ENCODE measurements at places on chromosomes 7 and 10.

- H3K4me1 ChIP-seq = no peaks in the 10 kb centered on the region
- no peaks in the 10 kb centered on the region for H3K36me3 ChIP-seq
- no peak overlapping the region for H3K27ac ChIP-seq
- no peak overlapping the region for H3K4me3 ChIP-seq
- no peak for DNase-seq
Observed at GRCh38 chr10:33793793-33794192, 459.3 kb upstream of the NRP1 start.

DNA sequence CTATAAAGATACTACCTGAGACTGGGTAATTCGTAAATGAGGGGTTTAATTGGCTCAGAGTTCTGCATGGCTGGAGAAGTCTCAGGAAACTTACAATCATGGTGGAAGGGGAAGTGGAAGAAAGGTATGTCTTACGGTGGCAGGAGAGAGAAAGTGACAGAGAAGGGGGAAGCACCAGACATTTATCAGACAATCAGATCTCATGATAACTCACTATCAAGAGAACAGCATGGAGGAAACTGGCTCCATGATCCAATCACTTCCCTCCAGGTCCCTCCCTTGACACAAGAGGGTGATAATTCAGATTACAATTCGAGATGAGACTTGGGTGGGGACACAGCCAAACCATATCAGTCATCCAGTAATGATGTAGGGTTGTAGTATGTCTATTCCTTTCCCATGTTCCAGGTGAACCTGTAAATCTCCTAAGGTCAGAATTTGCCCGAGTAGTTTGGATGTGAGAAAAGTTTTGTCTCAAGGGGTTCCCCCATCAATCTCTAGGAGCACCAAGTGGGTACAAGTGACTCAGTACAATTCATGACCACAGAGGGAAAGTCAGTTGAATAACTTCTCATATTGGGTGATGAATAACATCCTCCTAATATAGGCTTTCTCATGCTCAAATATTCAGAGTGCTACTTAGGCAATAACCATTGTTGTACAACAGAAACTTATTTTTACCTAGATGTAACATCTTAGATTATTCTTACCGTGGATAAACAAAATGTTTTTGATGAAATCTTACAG, 39.7 kb upstream of the MTPN start:
- no peak overlapping the region for H3K4me3 ChIP-seq
- H3K4me1 ChIP-seq = no peaks in the 10 kb centered on the region
- no peaks in the 10 kb centered on the region for H3K36me3 ChIP-seq
- peaks cover 63% of the 10 kb centered on the region for H3K27me3 ChIP-seq
- no peak overlapping the region for H3K27ac ChIP-seq
- no peak for DNase-seq

- no peaks in the 10 kb centered on the region for H3K4me1 ChIP-seq
- H3K36me3 ChIP-seq = no peaks in the 10 kb centered on the region
- H3K27me3 ChIP-seq = no peaks in the 10 kb centered on the region
- H3K4me3 ChIP-seq = no peak overlapping the region
- H3K27ac ChIP-seq = no peak overlapping the region
Observed at GRCh38 chr7:141291541-141291940, 217.7 kb downstream of the TMEM178B start.

- H3K36me3 ChIP-seq = no peaks in the 10 kb centered on the region
- H3K4me3 ChIP-seq = no peak overlapping the region
- peaks cover 11% of the 10 kb centered on the region for H3K4me1 ChIP-seq
- peak; percentile 21 for DNase-seq
Observed at GRCh38 chr7:134875867-134876266, 96.4 kb downstream of the CALD1 start.

- peaks cover 28% of the 10 kb centered on the region for H3K4me1 ChIP-seq
- DNase-seq = peak; percentile 98
- peak overlapping the region; percentile 53 for H3K4me3 ChIP-seq
- no peaks in the 10 kb centered on the region for H3K27me3 ChIP-seq
Observed at GRCh38 chr10:72009425-72010081, 45.4 kb downstream of the CHST3 start.

GRCh38 chr10:93171837-93172236, 98.1 kb downstream of the CYP26A1 start:
- no peak overlapping the region for H3K4me3 ChIP-seq
- no peaks in the 10 kb centered on the region for H3K36me3 ChIP-seq
- no peaks in the 10 kb centered on the region for H3K27me3 ChIP-seq
- no peak overlapping the region for H3K27ac ChIP-seq

DNA sequence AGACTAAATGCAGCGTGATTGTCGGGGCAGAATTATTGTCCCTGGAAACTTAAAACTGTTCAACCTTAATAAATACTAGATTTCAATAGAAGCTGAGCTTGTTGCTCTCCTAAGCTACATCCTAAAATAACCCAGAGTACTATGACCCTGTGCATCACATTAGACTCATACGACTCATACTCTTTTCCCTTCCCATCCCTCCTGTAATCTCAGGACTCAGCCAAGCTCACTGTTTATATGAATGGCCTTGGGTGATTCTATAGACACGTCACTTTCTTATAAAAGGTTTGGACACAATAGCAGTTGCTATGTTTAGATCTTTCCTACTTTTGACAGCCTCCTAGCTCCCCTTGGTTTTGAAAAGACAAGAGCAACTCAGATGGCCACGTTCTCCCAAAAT, 17.2 kb downstream of the TCF7L2 start:
- DNase-seq = no peak
- H3K27ac ChIP-seq = no peak overlapping the region
- H3K27me3 ChIP-seq = no peaks in the 10 kb centered on the region
- no peak overlapping the region for H3K4me3 ChIP-seq
- H3K36me3 ChIP-seq = peaks cover 49% of the 10 kb centered on the region
- H3K4me1 ChIP-seq = peaks cover 29% of the 10 kb centered on the region

- no peak overlapping the region for H3K4me3 ChIP-seq
- H3K4me1 ChIP-seq = no peaks in the 10 kb centered on the region
- H3K27me3 ChIP-seq = peaks cover 37% of the 10 kb centered on the region
- no peaks in the 10 kb centered on the region for H3K36me3 ChIP-seq
- peak; percentile 24 for DNase-seq
- no peak overlapping the region for H3K27ac ChIP-seq
Observed at GRCh38 chr7:31603046-31603445, 84.0 kb upstream of the PPP1R17 start.

DNA sequence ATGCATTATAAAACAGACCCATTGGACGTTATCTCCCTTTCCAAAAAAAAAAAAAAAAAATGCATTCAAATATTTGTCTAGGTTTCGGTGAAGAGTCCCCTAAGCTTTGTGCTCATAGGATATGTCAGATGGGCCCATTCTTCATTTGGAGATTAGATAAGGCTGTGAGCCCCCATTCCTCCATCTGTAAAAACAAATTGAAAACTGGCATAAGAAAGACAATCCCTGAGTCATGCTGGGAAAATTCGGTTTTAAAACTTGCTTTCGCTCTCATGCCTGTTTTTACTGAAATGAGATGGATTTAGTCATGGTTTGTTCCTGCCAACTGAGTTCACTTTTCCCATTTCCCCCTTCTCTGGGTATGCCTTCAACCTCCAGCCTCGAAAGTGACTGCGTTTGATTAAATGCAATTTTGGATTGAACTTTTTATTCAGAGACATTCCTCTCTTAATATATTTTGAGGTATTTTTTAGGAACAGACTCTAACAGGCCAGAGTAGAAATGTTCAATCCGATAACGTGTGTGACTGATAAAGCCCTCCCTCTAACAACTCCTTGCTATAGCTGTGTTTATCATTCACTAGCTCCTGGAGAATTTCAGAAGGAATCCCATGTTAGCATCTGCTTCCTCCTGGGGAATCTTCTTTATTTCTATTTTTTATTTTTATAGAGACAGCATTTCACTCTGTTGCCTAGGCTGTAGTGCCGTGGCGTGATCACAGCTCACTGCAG, 190.9 kb upstream of the LYZL2 start:
- DNase-seq = peak; percentile 7
- no peaks in the 10 kb centered on the region for H3K27me3 ChIP-seq
- H3K36me3 ChIP-seq = no peaks in the 10 kb centered on the region
- no peak overlapping the region for H3K27ac ChIP-seq
- H3K4me3 ChIP-seq = no peak overlapping the region

GRCh38 chr10:113420733-113421675, 131.8 kb upstream of the HABP2 start:
- H3K36me3 ChIP-seq = peaks cover 7% of the 10 kb centered on the region
- peaks cover 54% of the 10 kb centered on the region for H3K27me3 ChIP-seq
- H3K27ac ChIP-seq = no peak overlapping the region
- DNase-seq = no peak

- DNase-seq = no peak
- no peaks in the 10 kb centered on the region for H3K4me1 ChIP-seq
- H3K4me3 ChIP-seq = no peak overlapping the region
- no peaks in the 10 kb centered on the region for H3K36me3 ChIP-seq
- H3K27ac ChIP-seq = no peak overlapping the region
Observed at GRCh38 chr10:23884670-23885069, 324.3 kb upstream of the KIAA1217 start.

DNA sequence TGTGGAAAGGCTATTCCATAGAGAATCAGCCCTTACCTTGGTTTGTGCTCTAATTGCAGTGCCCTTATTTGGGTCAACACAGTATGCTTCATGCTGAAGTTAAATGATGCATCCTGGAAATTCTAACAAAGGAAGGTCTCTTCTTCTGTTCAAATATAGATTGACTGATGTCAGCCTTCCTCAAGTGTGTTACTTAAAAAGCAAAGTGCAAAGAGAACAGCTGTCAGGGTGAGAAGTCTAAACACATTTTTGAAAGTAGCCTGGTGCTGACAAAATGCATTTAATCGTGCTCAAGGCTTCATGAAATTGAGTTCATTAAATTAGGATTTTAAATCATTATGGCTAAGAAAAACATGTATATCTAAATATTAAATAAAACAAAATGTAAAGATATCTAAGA, 19.5 kb downstream of the AGR2 start:
- H3K27me3 ChIP-seq = no peaks in the 10 kb centered on the region
- H3K4me3 ChIP-seq = no peak overlapping the region
- no peaks in the 10 kb centered on the region for H3K4me1 ChIP-seq
- no peaks in the 10 kb centered on the region for H3K36me3 ChIP-seq
- DNase-seq = no peak

GRCh38 chr7:70072220-70072619, 473.9 kb downstream of the AUTS2 start:
- no peak overlapping the region for H3K4me3 ChIP-seq
- no peaks in the 10 kb centered on the region for H3K4me1 ChIP-seq
- no peaks in the 10 kb centered on the region for H3K27me3 ChIP-seq

- H3K4me1 ChIP-seq = no peaks in the 10 kb centered on the region
- H3K27me3 ChIP-seq = peaks cover 46% of the 10 kb centered on the region
- no peak within 1 kb of the TSS for H3K27ac ChIP-seq
Observed at GRCh38 chr10:111076682-111077478, at the start of gene ADRA2A. ADRA2A (plus strand) TSS chr10:111077029; CDS start chr10:111077997, 968 bp downstream.

GRCh38 chr7:12649348-12649747, 38.1 kb upstream of the ARL4A start:
- DNase-seq = no peak
- H3K4me1 ChIP-seq = peaks cover 10% of the 10 kb centered on the region
- no peak overlapping the region for H3K4me3 ChIP-seq
- H3K27ac ChIP-seq = no peak overlapping the region
